Foreskin keratinocyte (primary cell): ENCODE measurements at places on chromosomes 5 and 9.

GRCh38 chr5:73625944-73626811 is at the start of gene ARHGEF28:
ARHGEF28 (plus strand) TSS chr5:73626196; CDS start chr5:73684852, 58,656 bp downstream.
- DNase-seq: no peak

- DNase-seq: no peak
Observed at GRCh38 chr9:121607434-121608167, 43.8 kb upstream of the DAB2IP start.

DNA sequence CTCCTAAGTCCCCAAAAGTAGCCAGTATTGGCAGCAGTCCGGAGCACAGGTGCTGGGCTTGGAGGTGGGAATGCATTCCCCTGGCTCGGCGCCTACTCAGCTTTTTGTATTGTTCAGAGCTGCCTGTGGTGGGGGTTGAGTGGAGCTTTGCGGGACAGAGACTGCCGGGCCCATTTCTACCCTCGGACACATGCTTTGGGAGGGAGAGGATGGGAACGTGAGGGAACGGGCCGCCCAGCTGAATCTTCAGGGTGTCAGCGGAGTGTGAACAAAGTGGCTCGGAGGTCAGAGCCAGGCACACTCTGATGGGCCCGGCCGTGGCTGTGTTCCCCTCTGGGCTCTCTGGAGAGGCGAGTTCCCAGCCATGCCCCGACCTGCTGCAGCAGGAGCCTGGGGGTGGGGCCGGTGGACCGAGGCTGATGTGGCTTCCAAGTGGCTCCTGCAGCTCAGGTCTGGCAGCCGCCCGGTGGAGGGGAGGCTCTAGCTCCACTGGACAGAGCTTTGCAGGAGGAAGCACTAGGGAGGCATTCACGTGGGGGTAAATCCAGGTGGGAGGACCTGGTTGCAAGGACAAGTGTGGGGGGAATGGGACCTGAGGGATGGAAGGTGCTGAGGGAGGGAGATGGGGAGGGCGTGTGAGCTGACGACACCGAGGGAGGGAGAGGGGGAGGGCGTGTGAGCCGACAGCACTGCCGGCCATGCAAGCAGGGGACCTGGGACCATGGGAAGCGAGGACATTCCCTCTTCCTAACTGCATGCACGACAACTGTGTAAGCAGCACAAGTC is 31.1 kb upstream of the SLC6A3 start:
- no peak for DNase-seq

DNA sequence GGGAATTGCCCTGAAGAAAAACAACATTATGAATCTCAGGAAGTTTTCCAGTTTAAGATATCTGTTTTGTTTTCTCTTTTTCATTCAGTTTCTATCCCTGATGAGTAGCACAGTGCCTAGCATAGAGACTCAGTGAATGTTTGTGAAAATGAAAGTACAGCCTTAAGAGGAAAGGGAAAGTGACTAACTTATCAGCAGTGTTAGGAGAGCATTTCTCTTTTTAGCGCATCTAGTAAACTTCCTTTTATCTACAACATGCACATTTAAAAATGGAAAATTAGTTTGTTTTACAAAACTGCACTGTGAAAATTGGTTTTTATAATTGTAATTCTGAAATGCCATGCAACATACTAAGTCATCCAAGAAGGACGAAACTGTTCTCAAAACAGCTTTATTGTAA is 110.8 kb downstream of the SMARCA2 start:
- no peak for DNase-seq

DNA sequence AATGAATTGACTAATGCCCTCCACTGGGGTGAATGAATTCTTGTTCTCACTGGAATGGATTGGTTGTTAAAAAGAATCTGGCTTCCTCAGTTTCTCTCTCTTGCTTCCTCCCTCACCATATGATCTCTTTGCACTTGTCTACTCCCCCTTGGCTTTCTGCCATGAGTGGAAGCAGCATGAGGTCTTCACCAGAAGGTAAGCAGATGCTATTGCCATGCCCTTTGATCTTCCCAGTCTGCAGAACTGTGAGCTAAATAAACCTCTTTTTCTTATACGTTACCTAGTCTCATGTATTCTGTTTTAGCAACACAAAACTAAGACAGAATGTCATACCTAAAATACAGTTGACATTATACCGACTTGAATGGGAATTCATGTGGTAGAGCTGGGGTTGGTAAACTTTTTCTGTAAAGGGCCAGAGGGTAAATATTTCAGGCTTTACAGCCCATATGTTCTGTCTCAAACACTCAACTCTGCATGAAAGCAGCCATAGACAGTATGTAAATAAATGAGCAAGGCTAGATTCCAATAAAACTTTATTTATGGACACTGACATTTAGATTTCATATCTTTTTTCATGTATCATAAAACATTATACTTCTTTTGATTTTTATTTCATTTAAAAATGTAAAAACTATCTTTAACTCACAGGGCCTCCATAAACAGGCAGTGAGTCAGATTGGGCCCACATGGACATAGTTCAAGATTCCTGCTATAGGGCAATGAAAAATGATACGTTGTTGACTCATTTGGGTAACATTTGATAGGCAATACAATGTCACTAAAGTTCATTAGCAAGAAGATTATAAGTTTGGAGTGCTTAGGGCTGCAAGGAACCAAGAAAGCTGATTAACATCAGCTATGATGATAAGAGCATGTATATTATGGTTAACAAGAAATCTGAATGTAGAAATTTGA is 79.4 kb upstream of the TLE4 start:
- DNase-seq: no peak

- DNase-seq: peak; percentile 30
Observed at GRCh38 chr9:91896513-91897121, 53.4 kb downstream of the ROR2 start.

DNA sequence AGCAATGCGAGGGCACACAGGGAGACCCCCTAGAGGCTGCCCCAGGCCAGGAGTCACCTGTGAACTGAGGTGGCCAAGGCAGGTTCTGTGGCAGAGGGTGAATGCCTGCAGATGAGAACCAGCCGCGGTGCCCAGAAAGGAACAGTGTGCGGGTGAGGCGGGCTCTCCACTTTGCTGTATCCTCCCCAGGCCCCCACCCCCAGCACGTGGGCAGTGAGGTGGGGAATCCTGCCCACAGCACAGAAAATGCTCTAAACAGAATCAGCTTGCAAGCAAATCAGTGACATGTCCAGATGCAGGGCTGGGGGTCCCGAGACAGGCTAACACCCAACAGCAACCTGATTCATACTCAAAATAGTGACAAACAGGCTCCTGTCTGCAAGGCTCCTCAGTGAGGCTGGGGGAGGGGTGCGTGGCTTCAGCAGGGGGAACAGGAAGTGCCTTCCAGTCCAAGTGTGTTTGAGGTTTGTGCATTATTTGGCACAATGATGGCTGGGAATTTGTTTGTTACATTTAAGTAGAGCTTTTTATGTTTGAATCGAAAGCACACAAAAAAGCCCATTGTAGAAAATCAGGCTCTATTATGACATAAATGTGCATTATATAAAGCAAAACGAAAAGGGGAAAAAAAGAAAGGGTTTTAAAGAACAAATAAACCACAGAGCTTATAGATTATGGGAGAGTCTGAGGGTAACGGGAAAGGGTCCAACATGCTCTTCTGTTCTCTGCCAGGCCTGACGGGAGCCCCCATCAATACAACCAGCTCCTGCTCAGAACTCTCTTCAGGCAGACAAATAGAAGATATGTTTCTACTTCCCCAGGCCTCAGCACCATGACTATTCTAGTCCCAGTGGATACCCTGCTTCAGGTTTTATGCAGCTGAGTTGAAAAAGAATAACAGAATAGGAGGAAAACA is 201.3 kb downstream of the HSD17B3 start:
- DNase-seq: no peak

DNA sequence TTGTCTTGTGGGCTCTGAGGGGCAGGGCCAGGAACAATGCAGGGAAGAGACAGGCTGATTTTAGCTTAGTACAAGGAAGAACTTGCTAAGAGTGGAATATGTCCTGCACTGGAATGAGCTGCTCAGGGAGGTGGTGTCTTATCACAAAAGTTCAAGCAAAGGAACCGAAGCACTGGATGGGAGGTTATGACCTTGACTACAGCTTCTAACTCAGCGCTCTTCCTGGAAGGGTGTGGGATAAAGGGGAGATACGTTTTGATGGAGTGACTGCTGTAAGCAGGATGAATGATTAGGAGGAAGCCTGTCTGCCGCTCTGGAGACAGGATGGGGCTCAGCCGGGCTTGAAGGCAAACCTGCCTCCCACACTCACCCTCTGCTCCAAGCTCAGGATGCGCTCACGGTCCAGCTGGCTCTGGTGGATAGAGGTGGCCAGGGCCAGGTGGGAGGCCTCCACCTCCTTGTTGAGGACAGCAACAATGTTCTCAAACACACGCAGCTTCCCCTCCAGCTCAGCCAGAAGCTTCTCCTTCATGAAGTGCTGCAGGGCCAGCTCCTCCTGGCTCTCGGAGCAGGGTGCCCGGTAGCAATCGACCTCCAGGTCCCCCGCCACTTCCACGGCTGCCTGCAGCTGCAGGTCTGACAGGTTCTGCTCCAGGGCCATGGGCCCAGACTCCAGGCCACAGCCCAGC is 13.5 kb downstream of the TRAF1 start:
- DNase-seq: no peak
